ENCODE measurements at places on chromosomes 16 and 17. TPM values are rescaled to one million over a fixed set of nuclear protein-coding genes. Genes with fewer than 3 reads are reported as not detected.

Gene CACNA1H
- total RNA-seq, result 12.2 TPM

Gene NPIPA1
- total RNA-seq, result 30.9 TPM

Gene KCNH6
- not detected for total RNA-seq

Gene TRPV3
- total RNA-seq, result 0.43 TPM

Gene ATMIN
- total RNA-seq, result 54.0 TPM

Gene C16orf96
- total RNA-seq, result not detected

Gene NEUROD2
- total RNA-seq, result not detected

Gene CACNG3
- total RNA-seq, result not detected

Gene GRAPL
- 0.43 TPM for total RNA-seq

Gene MYL11
- not detected for total RNA-seq

Gene PRAC2
- total RNA-seq, result not detected

Gene FOXN1
- total RNA-seq, result not detected

Gene PIPOX
- total RNA-seq, result 1.7 TPM

Gene ZNF629
- 21.6 TPM for total RNA-seq

Gene TBC1D3G
- not detected for total RNA-seq

All from fibroblast of villous mesenchyme (primary cell).